Erythroblast (primary cell): ENCODE measurements at places on chromosomes 4 and X.

DNA sequence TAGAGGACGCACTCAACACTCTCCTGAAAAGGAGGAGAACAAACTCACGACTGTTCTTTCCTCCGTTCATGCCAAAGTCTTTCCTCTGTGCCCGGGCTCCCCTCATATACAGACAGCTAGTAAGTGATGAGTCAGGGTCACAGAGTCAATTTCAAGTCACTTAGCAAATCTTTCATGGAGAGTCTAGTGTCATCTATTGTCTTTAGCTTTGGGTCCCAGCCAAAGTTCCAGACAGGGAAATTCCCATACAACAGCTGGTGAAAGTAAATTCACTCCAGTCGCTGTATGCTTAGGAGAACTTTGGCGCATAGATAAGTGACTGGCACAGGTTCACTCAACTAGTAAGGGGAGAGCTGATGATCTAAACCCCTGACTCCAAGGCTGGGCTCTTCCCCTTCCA is 226.5 kb downstream of the MID1 start:
- no peak for DNase-seq

GRCh38 chrX:148037020-148037419 is 55.9 kb downstream of the FMR1NB start:
- no peak for DNase-seq

GRCh38 chr4:18582841-18583240 is 561.3 kb upstream of the LCORL start:
- no peak for DNase-seq

- DNase-seq = peak; percentile 59
Measured at GRCh38 chr4:158667651-158668198, 4.0 kb downstream of the C4orf46 start.

GRCh38 chr4:53479736-53480525 is 102.5 kb downstream of the FIP1L1 start:
- DNase-seq = no peak

DNA sequence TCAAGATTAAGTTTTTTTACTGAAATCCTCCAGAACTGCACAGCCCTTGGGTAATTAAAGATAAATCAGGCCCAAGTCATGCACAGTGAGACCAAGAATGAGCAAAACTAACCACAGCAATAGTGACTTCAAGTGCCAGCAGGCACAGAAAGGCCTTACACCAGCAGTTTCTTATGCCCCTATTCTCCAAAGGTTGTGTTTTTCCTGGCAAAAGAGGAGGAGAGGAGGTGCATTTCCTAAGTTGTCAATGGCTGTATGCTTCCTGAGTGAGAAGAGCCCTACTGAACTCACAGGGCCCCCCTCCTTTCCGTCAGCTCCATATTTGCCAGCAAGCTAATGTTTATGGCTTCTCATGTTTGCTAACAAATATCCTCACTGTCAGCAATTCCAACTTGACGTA is 418.7 kb upstream of the INTU start:
- DNase-seq = no peak

- DNase-seq = no peak
Measured at GRCh38 chr4:89029591-89029990, 27.4 kb downstream of the FAM13A start.

- DNase-seq = peak; percentile 31
Measured at GRCh38 chr4:55884093-55884850, 30.8 kb downstream of the EXOC1 start.

GRCh38 chrX:103051260-103051789 is 12.6 kb downstream of the BEX1 start:
- DNase-seq = no peak

DNA sequence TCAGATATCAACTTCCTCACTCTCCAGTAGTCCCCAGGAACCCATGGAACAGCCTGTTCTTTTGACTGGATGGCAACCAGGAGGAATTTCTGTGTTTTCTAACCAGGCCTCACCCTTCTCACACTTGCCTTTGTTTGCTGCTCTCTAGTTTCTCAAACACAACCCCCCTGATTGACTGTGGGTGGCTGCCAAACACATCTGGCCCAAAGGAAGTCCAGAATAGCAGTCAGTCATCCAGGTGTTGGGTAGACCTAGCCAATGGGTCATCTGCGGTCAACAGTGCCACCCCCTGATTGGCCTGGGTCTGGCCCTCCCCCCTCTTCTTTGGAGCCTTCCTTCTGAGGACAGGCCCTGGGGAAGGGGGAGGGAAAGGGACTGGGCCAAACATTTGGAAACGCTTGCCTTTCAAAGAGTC is 53.7 kb downstream of the MSX1 start:
- DNase-seq = no peak

GRCh38 chrX:22634083-22634482 is 361.4 kb downstream of the CBLL2 start:
- no peak for DNase-seq

- DNase-seq = no peak
Measured at GRCh38 chr4:111113591-111113990, 490.7 kb upstream of the PITX2 start.

- DNase-seq = no peak
Measured at GRCh38 chr4:157115613-157116335, 39.8 kb downstream of the GLRB start.

- DNase-seq = no peak
Measured at GRCh38 chr4:19739101-19739651, 512.5 kb upstream of the SLIT2 start.

DNA sequence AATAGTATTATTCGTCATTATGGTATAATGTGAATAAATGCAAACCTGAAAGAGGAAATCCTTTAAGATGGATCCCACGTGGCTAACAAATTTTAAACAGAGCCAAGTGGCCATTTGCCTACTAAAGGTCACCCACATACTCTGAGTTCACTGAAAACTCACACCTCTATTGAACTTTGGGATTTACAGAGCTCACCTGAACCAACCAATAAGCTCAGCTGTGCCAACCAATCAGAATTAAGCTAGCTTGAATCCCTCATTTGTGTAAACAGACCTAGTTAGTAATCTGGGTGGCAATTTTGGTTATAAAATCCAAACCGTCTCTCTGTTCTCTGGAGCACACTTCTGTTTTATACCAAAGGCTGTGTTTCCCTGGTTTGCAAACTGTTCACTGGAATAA is 5.4 kb upstream of the NUDT9 start:
- no peak for DNase-seq

DNA sequence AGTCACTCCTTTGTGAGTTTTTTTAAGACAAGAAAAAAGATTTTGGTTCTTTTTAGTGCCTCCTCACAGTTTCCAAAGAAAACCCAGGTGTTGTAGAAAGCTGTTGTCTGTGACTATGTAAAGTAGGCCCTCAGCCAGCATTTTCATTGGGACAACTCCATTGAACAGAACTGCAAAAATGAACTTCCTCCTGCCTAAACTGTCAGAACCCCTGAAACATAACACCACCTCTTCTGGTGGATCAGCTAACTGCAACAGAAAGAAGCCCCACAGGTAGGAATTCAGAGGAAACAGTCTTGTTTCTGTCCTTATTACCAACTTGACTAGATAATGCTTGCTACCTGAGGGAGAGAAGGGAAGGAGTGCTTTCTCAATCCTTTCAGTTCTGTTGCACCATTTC is 3.4 kb upstream of the ATP11C start:
- DNase-seq = peak; percentile 0

GRCh38 chr4:113335746-113336145 is 286.3 kb downstream of the ANK2 start:
- DNase-seq = no peak

GRCh38 chr4:13555325-13555724 is 11.0 kb upstream of the NKX3-2 start:
- no peak for DNase-seq
